ENCODE measurements at places on chromosomes 4 and X.

- no peak for DNase-seq
Measured at GRCh38 chrX:23066588-23067281, 67.0 kb downstream of the DDX53 start.

DNA sequence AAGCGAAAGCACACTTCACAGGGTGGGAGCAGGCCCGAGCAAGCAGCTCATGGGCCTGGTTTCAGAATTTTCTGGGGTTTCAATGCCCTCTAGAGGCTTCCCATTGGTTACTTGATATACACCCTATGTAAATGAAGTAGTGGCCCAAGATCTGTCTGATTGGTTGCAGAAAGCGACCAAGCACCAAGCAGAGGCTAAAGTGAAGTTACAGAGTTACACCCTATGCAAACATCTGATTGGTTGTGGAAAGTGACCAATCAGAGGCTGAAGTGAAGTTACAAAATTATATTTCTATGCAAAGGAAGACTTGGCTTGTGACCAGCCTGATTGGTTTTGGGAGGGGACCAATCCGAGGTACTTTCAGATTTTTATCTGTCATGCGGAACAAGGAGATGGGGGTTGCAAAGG, 8.2 kb downstream of the FHIP1A start:
- no peak for DNase-seq

DNA sequence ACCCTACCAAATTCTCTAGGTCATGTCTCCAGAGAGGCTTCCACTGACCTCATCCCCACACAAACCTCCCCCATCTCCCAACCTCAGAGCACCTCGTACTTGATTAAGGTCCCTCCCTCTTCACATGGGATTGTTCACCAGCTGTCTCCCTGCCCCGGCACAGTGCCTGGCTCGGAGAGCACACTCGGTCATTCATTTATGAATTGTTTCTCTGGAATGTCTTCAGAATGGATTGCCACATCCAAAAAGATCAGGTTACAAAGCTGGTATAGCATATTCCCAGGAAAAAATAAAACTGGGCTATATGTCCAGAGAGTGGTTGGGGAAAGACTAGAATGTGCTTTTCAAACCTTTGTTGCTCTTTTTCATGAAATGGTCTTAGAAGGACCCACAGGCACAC, 21.6 kb downstream of the JAKMIP1 start:
- DNase-seq: no peak

DNA sequence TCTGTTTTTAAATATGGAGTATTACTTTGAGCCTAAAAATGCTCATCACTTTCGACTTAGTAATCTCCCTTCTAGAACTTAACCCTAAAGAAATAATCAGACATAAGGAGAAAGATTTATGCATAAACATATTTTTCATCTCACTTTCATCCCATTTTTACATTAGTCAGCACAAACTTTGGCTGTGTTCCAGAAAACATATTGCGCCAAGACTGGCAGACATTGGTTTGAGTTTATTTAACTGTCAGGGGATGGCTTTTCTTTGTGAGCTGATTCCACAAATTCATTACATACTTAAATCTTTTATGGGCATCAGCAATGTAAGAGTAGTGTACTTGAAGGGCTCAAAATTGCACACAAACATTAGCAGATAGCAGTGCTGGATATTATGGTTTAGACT, 23.7 kb downstream of the MAOA start:
- no peak for DNase-seq

DNA sequence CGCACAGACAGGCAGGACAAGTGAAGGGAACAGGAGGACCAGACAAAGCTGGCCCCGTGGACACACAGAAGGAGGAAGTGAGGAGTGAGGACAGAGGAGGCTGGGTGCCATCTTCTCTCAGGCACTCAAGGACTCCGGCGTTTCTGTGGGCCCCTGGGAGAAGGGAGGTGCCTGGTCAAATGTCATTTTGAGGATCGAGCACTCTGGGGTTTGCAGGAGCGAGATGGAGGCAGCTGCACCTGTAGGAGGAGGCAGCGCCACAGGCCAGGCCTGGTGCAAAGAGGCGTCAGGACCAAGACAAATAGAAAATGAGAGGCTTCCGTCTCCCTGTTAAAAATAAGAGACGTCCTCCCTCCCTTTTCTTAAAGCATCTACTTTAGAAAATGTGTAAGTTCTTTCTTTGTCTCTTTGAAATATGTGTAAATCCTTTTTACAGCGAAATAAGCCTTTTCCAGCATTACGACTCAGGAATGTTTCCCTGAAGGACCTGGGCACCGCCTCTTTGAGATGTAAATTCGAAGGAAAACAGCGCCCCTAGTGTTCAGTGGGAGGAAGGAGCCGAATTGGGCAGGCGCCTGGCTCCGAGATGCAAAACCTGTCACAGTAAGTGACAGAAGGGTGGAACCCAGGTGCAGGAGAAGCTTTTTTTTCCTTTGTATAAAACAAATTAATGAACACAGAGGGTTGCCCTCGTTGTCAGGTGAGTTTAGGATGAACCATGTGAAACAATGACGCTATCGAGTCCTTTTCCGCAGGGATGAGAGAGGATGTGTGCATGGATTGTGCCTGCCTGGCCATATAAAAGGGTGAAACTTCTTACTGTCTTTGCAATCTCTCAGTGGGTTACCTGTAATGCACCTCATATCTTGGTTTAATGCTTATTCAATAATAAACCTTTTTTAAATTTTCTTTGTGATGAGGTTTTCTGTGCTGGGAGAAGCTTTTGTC, 1.4 kb upstream of the C4orf50 start:
- no peak for DNase-seq

DNA sequence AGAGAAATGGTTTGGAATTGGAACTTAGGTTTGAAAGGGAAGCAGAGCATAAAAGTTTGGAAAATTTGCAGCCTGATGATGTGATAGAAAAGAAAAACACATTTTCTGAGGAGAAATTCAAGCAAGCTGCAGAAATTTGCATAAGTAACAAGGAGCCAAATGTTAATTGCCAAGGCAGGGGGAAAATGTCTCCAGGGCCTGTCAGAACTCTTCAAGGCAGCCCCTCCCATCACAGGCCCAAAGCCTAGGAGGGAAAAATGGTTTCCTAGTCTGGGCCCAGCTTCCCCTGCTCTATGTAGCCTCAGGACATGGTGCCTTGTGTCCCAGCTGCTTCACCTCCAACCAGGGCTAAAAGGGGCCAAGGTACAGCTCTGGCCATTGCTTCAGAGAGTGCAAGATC, 21.2 kb upstream of the DUSP21 start:
- DNase-seq: no peak

GRCh38 chr4:152929888-152930287, 6.2 kb upstream of the FHDC1 start:
- DNase-seq: no peak

- DNase-seq: no peak
Measured at GRCh38 chrX:4129626-4130025, 416.2 kb upstream of the PRKX start.

DNA sequence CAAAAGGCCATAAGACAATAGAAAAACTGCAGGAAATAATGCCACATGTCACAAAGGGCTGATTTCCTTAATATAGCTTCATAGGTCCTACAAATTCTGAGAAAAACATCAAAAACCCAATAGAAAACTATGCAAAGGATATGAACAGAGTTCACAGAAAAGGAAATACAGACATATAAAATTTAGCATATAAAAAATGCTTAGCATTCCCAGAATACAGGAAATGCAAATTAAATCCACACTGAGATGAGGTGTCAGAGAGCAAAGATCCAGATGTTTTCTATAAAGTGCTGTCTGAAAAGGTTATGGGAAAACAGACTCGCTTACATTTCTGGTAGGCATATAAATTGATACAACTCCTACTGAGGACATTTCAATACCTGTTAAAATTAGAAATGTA, 33.8 kb downstream of the TXK start:
- no peak for DNase-seq

DNA sequence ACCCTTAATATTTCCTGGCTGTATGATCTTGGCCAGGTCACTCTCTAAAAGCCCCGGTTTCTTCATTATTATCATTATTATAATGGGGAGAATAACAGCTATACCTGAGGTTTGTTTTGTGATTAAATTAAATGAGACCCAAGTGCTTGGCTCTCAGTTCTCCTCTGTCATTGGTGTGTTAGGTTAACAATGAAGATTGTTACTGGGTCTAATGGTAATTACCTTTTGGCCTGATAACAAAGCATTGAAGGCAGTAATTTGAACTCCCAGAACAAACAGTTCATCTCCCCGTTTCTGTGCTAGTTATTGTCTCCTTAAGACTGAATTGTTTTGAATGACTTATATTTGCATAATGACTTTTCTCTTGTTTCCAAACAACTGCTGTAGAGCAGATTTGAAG, 6.8 kb upstream of the ANAPC4 start:
- DNase-seq: no peak

DNA sequence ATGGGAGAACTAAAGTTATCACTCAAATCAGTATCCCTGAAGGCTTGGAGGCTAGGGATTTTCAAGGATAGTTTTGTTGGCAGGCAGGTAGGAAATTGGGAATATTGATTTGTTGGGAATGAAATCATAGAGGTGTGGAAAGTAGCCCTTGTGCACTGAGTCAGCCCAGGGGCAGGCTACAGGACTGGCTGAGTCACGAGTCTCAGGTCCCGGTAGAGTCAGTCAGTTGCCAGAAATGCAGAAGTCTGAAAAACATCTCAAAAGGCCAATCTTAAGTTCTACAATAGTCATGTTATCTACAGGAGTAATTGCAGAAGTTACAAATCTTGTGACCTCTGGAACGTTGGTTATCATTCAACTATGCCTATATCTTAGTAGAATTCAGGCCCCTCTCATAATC, 153.1 kb downstream of the GC start:
- DNase-seq: no peak

DNA sequence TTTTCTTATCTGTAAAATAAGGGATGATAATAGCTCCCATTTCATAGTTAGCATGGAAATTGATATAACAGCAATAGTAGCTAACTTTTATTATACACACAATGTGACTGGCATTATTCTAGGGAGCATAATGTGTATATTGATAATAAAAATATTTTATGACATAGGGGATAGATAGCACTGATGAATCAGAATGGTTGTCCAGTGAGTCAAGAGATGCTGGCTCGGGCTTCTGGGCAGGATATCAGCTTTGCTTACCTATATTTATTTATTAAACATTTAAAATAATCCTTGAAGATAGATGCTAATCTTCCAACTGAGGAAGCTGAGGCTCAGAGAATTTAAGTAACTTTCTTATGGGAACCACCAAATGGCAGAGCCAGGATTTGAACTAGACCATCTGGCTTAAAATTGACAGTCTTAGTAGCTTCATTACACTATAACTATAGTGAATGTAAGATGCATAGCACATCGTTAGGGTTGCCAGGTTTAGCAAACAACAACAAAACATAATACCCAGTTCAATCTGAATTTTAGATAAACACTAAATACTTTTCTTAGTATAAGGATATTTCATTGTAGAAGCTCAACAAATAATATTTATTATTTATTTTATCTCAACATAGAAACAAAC, 2.7 kb downstream of the AFP start:
- DNase-seq: no peak

DNA sequence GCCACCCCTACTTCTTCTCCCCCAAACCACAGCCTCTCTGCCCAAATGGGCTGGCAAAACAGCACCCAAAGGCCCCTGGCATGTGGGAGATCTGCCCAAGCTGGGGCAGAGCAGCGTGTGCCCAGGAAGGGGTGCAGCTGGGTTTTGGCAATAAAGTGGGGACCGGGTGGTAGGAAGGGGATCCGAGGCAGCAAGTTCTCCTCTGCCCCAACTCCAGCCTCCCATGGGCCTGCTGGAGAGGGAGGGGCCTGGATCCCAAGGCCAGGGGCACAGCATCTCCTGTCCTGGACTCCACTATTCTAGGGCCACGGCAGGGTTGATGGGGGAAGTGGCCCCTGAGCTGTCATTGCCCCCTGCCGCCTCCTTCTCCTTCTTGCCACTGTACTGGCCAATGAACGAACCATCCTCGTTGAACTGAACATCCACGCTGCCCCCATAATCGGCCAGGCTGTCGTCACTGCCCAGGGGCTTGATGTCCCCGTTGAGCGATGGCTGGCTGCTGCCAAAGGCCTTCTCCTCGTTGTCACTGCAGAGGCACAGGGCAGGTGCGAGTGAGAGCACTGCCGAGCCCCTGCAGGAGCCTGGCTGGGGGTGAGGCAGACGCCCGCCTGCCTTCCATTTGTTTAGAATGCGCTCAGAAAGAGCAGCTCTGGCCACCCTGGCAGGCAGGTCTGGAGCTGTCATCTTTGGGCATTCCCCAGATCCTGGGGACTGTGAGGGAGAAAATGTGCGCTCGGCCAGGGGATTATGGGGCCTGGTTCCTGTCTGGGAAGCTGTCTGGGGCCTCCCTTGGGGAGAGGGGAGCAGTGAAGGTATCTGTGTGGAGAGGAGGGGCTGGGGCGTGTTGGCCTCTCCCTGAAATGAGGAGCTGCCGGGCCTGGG, 23.4 kb downstream of the L1CAM start:
- DNase-seq: no peak

Data from stimulated activated CD4-positive, alpha-beta T cell treated with anti-CD3 and anti-CD28 coated beads, Interleukin-1b, Interleukin-23, amount 100 ng/mL, for 24 hours (primary cell).